IMR-90 (cell line): ENCODE measurements at places on chromosomes 6 and 20. TPM values are rescaled to one million over a fixed set of nuclear protein-coding genes. Genes with fewer than 3 reads are reported as not detected.
A peak's percentile ranks its signal among the peaks of the same experiment; 100 is the strongest.

DNA sequence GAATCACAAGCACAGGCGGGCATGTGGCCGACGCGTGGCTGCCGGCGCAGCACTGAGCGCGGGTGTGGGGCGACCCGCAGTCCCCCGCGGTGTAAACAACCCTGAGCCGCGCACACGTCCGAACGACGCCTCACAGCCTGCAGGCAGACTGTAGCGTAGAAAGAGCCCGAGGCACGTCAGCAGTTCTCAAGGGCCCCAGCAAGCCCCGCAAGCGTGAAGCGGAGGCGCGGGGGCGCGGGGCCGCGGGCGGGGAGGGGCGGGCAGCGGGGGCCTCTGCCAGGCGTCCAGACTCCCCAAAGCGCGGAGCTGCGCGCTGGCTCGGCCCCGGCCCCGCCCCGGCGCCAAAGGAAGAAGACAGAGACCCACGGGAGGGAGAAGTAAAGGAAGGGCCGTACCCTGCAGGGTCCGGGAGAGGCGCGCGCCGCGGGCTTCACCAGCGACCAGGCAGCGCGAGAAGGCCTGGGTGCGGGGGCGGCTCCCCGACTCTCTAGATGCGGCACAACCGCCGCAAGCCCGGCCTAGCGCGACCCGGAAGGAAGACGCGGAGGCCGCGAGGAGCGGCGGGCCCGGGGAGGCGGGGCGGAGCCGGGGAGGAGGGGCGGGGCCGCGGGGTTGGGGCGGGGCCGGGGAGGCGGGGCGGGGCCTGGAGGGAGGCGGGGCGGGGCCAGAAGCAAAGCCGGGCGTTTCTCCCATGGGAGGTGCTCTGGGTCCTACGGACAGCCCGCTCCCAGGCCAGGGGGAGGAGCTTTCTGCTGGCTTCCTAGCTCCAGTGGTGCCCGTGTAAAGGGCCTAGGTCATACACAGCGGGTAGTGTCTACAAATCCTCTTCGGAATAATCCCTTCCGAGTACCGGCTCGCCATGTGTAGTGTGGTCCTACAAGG is at the start of gene FBXL4:
FBXL4 (minus strand) TSS at position 536 of the 882 bp plus-strand sequence. CDS start 20,958 bp downstream, outside the sequence.
- peaks cover 4% of the 10 kb centered on the region for H3K4me1 ChIP-seq
- no peaks in the 10 kb centered on the region for H3K36me3 ChIP-seq
- peak within 1 kb of the TSS; percentile 90 for H3K27ac ChIP-seq
- no peaks in the 10 kb centered on the region for H3K27me3 ChIP-seq

- no peak overlapping the region for H3K4me3 ChIP-seq
- H3K27ac ChIP-seq: no peak overlapping the region
- peaks cover 5% of the 10 kb centered on the region for H3K27me3 ChIP-seq
- DNase-seq: no peak
- H3K4me1 ChIP-seq: no peaks in the 10 kb centered on the region
Observed at GRCh38 chr6:131431718-131432117, 141.3 kb upstream of the ARG1 start.

DNA sequence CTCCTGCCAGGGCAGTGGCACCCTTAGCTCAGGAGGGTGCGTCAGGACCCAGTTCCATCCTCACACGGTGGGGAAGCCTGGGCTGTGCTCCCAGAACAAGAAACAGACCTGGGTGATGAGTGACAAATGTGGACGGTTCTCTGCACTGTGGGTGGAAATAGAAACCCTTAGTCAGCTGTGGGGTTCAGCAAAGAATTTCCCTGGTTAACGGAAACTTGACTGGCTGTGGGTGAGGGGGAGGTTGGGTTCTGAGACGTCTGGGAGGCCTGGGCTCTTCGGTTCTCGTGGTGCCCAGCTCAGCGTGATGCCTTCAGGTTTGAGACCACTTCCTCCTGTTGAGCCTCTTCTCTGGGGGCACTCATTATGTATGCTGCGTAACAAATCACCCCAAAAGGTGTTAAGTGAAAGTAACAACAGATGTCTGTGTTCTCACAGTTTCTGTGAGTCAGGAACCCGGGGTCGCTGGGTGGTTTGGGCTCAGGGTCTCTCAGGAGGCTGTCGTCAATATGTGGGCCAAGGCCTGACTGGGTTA is 53.1 kb upstream of the FAM83D start:
- H3K36me3 ChIP-seq: no peaks in the 10 kb centered on the region
- H3K4me3 ChIP-seq: no peak overlapping the region
- peaks cover 12% of the 10 kb centered on the region for H3K27me3 ChIP-seq
- no peaks in the 10 kb centered on the region for H3K4me1 ChIP-seq
- no peak for DNase-seq

- H3K4me3 ChIP-seq: no peak overlapping the region
- no peak for DNase-seq
- peaks cover 5% of the 10 kb centered on the region for H3K36me3 ChIP-seq
- H3K27me3 ChIP-seq: no peaks in the 10 kb centered on the region
- H3K27ac ChIP-seq: no peak overlapping the region
- H3K4me1 ChIP-seq: no peaks in the 10 kb centered on the region
Observed at GRCh38 chr6:105310371-105310770, 92.5 kb downstream of the PREP start.

DNA sequence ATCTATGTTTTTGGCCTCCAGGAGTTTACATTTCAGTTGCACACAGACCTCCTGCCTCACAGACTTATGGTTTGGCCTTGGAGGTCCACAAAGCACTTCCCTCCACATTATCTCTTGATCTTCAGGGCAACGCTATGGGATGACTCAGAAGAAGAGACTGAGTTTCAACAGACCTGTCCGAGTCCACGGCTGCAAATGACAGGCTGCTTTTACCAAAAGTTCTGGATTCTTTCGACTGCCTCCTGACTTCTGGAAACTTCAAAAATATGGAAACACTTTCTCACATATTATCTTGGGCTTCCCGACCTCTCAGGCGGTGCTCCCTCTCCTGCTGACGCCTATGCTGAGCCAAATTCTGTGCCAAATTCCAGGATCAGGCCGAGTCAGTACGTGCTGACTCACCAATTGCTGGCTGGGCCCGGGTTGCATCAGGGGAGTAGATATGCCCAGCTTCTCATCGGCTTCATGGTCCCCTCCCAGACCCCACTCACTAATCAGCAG is 190.2 kb downstream of the BMP7 start:
- H3K4me1 ChIP-seq: no peaks in the 10 kb centered on the region
- H3K27ac ChIP-seq: no peak overlapping the region
- DNase-seq: no peak
- H3K4me3 ChIP-seq: no peak overlapping the region
- no peaks in the 10 kb centered on the region for H3K36me3 ChIP-seq

DNA sequence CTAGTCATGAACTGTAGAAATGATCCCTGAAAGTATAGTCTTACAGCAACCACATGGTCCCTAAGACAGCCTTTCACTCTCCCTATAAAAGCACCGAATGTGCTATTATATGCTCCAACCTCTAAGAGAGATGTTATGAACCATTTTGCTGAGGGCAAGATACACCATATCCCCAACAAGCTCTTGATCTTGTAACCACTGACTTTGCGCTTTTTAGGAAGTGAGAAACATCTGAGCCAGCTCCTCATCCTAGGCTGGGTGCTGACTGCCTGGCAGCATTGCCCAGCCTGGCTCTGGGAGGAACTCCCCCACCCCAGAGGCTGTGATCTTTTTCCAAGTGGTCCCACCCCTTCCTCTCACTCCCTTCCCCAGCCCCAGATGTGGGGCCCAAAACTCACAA is 3.1 kb upstream of the EMILIN3 start:
- H3K4me3 ChIP-seq: no peak overlapping the region
- no peak for DNase-seq
- no peaks in the 10 kb centered on the region for H3K36me3 ChIP-seq

DNA sequence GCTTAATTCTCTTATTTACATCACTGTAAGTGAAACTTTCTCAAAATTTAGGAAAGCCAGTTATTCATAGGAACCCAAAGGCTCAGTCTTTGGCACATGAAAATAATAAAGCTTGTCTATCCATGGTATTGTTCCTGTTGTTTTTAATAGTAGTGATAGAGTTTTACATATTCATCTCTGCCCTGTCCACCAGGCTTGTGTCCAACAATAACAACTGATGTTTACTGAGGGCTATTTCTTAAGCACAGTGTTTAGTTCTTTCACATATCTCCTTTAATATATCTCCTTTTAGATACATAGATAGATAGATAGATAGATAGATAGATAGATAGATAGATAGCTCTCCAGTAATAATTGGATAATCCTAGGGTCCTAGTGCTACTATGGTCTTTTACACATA is 34.2 kb downstream of the FOXQ1 start:
- peaks cover 8% of the 10 kb centered on the region for H3K4me1 ChIP-seq
- H3K4me3 ChIP-seq: no peak overlapping the region
- H3K36me3 ChIP-seq: no peaks in the 10 kb centered on the region
- peak; percentile 32 for DNase-seq

- H3K27me3 ChIP-seq: no peaks in the 10 kb centered on the region
- H3K36me3 ChIP-seq: no peaks in the 10 kb centered on the region
- H3K27ac ChIP-seq: no peak overlapping the region
- no peak overlapping the region for H3K4me3 ChIP-seq
Observed at GRCh38 chr6:6577735-6578134, 10.8 kb upstream of the LY86 start.

- H3K4me3 ChIP-seq: no peak overlapping the region
- H3K27ac ChIP-seq: no peak overlapping the region
- no peaks in the 10 kb centered on the region for H3K27me3 ChIP-seq
- DNase-seq: peak; percentile 59
Observed at GRCh38 chr6:34680802-34681515, 15.6 kb downstream of the ILRUN start.

GRCh38 chr20:48812600-48813445 is 15.0 kb downstream of the PREX1 start:
- no peaks in the 10 kb centered on the region for H3K4me1 ChIP-seq
- H3K27ac ChIP-seq: no peak overlapping the region
- no peaks in the 10 kb centered on the region for H3K36me3 ChIP-seq
- H3K4me3 ChIP-seq: no peak overlapping the region

DNA sequence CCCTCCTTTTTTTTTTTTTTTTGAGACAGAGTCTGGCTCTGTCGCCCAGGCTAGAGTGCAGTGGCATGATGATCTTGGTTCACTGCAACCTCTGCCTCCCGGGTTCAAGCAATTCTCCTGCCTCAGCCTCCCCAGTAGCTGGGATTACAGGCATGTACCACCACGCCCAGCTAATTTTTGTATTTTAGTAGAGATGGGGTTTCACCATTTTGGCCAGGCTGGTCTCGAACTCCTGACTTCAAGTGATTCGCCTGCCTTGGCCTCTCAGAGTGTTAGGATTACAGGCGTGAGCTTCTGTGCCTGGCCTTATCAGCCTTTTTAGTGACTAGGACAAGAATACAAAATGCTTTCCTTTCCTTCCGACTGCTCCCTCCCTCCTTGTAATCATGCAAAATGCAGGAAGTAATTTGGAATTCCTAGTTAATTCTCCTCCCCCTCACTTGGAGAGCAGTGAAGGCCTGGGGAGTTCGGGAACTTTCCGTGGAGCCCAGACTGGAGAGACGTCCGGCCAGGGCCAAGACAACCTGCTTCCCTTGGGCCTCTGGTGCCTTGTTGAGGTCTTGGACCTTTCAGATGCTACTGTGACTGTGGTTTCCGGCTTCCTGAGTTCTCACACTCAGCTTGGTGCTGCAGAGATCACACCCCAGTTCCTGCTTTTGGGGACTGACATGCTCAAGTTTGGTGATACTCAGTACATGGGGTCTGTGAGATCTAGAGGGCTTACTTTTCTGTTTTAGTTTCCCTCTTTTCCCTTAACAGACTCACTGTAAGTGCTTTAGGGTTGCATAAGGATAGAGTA is 3.9 kb upstream of the PHF20 start:
- no peak overlapping the region for H3K4me3 ChIP-seq
- no peaks in the 10 kb centered on the region for H3K27me3 ChIP-seq
- peaks cover 12% of the 10 kb centered on the region for H3K4me1 ChIP-seq
- H3K36me3 ChIP-seq: no peaks in the 10 kb centered on the region

DNA sequence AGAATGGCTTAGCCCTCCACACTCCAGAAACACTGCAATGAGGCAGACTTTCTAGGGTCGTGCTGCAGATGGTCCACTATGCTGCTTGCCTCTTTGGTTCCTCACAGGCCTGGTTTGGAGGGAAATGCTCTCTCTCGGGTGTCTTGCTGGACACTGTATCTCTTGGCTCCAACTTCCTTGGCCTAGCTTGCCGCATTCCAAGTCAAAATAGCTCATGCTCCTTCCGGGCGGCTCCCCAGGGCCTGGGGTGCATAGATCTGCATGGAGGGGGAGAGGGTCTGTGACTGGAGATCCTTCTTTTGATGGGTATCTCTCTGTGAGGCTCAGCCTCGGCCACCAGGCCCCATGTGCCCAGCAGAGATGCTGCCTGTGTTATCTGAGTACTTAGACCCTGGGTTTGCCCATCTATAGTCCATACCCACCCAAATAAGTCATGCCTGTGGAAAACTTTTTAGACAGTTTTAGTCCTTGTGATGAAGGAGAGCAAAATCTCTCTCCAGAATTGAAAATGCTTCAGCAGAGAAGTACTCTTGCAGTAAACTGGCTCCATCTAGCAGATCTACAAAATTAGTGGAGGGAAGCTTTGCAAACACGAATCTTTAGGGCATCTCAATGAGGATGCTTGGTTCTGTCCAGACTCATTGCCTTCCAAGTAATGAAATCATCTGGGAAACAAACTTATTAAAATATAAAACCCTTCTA is 264.1 kb upstream of the RIN2 start:
- no peak for DNase-seq
- no peak overlapping the region for H3K27ac ChIP-seq
- H3K4me3 ChIP-seq: no peak overlapping the region
- H3K27me3 ChIP-seq: no peaks in the 10 kb centered on the region; the same call in 1 of the 2 replicates

DNA sequence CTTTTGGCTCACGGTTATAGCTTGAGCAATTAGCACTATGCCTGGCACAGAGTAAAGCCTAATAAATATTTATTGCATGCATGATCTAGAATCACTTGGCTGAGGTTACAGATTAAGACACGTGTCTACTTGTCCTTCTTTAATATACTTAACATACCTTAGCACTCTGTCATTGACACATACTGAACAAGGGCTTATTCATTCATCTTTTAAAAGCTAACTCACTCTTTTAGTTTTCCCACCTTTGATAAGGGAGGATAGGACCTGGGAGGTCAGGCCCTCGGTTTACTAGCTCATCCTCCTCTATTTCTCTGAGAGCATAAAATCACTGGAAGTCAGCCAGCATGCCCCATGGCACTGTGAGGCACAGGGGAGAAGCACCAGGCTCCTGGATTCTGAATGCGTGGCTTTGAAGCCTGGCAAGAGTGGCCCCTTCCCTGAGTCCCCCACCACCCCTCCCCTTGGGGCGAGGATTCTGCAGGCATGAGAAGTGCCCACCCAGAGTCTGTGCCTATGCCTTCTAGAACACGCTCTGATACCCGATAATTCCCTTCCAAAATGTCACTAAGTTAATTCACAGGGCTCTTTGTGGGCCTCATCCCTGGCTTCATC is 11.2 kb downstream of the ZCCHC3 start:
- H3K36me3 ChIP-seq: no peaks in the 10 kb centered on the region
- H3K4me1 ChIP-seq: peaks cover 6% of the 10 kb centered on the region
- DNase-seq: no peak

The HLA-DQA2 gene
- total RNA-seq: not detected in 2 replicates

The CD93 gene
- total RNA-seq: under 0.01 TPM in 1 of 2 replicates, not detected in the other

The BPIFB2 gene
- total RNA-seq: not detected in 2 replicates

The POLH gene
- total RNA-seq: 25.8 and 26.0 TPM in 2 replicates

The MEP1A gene
- not detected in 2 replicates for total RNA-seq

The COL9A3 gene
- 0.28 and 0.36 TPM in 2 replicates for total RNA-seq

The KATNA1 gene
- total RNA-seq: 24.6 and 33.3 TPM in 2 replicates

The SIGLEC1 gene
- total RNA-seq: not detected in 2 replicates

The DNAH8 gene
- under 0.01 TPM in 1 of 2 replicates, not detected in the other for total RNA-seq

The TREML1 gene
- not detected in 2 replicates for total RNA-seq

The CST7 gene
- not detected in 2 replicates for total RNA-seq
